CD4-positive, alpha-beta memory T cell (primary cell): ENCODE measurements at places on chromosomes 11 and 22.

DNA sequence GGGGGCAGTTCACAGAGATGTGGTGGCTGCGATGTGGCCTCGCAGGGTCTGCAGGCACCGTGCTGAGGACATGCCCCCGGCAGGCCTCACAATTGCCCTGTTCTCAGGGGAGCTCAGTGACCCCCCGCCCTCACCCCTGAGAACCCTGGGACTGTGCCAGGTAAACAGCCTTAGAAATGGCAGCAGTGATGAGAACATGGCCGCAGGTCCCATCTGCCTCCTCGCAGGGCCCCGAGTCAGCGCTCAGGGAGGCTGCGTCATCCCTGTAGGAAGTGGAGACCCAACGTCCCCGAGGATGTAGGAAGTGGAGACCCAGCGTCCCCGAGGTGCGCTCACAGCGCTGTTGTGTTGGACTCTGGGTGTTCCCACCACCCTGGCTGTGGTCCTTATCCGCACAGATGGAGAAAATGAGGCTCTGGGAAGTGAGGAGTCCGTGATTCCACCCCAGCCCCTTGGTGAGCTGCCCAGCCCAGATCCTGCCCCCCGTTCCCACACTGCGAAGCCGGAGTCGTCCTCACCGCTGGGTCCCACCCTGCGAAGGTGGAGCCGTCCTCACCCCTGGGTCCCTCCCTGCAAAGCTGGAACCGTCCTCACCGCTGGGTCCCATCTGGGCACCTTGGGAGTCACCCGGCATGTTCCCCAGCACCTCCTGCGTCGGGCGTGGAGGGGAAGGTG, 1086.8 kb downstream of the BRD1 start:
- no peak for DNase-seq

DNA sequence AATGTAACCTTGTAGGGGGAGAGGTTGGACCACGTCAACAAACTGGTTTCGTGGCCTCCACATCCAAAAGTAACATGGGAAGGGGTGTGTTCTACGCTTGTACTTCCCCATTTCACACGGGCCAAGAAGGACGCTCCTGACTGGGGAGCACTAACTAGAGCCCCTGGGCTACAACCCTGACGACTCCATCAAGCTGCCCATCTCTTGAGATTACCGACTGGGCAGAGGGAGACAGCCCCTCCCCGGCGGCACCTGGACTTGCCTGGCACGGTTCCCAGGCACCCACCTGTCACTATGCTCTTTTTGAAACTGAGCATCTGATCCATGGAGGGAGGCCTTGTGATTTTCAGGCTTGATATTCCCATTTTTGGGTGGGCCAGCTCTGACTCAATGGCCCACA, 68.5 kb downstream of the SHANK2 start:
- DNase-seq = no peak

GRCh38 chr11:46183819-46184218, 62.6 kb upstream of the PHF21A start:
- DNase-seq = no peak

DNA sequence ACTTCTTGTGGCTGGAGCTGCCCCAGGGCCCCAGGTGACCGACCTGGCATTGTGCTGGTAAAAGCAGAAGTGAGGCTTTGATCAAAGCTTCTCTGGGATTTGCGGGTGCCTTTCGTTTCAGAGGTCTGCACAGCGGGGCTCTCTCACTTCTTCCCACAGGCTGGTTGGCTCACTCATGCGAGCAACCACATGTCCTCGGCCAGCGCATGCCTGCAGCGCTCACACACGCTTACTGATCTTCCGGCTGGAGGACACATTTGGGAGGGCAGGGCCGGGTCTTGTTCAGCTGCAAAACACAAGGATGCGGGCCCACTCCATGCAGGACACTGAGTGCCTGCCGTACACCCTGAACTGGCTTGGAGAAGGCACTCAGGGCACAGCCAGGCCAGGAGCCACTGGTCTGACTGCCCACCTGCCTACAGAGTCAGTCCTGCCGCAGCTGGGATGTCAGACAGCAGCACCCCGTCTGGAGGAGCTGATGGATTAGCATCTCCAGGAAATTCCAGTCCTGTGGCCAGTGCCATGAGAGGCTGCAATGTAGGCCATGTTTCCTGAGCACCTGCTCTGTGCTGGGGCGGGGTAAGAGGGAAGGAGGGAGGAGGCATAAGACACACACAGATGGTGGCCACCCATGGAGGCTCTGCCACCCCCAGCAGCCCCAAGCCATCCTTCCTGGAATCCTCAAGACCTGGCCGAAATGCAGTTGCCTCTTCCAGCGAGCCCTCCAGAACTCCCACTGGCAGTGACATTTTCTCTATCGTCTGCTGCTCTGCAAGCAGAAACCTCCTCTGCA, 1383.2 kb downstream of the BRD1 start:
- DNase-seq = no peak

- no peak for DNase-seq
Measured at GRCh38 chr11:78216571-78217287, 28.0 kb downstream of the USP35 start.

DNA sequence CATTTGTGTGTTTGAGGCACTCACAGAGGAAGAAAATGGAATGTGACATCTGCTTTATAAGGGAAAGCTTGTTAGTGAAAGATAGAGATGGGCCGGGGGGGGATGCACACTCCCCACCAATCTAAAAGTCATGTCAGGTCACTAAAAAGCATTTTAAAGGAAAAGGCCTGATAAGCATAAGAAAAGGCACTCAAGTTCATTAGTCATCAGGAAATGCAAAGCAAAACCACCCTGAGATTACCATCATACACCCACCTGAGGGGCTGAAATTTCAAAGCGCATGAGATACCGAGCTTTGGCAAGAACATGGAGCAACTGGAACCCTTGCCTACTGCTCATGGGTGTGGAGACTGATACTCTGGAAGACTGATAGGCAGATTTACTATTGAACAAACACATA, 77.9 kb upstream of the ANO1 start:
- no peak for DNase-seq
